GM13977 (cell line): ENCODE measurements at places on chromosomes 2 and 18.

DNA sequence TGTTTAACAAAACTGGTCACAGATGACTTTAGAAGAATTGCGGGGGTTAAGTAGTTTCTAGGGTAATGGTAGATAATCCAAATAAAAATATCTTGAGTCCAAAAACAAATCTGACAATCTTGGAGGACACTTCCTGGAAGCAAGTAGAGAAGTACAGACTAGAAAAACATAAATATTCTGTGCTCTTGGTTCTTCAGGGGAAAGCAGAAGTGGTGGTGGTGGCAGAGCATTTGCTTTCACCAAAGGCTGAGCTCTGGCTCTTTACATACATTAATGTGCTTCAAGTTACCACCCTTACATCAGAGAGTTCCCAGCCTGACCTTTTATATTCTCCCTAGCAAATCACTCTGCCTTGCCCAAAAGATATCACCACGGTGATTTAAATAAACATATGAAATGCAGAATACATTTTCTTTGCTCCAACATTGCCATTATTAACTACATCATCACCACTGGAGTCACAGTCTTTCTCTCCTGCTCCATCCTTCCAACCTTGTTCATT, 15.3 kb downstream of the PDE11A start:
- no peak for DNase-seq

GRCh38 chr2:26916128-26916692, 54.2 kb upstream of the MAPRE3 start:
- no peak for DNase-seq

- no peak for DNase-seq
Measured at GRCh38 chr18:54684784-54685183, 93.7 kb downstream of the DYNAP start.

- DNase-seq: no peak
Measured at GRCh38 chr18:7511106-7511505, 56.0 kb upstream of the PTPRM start.

DNA sequence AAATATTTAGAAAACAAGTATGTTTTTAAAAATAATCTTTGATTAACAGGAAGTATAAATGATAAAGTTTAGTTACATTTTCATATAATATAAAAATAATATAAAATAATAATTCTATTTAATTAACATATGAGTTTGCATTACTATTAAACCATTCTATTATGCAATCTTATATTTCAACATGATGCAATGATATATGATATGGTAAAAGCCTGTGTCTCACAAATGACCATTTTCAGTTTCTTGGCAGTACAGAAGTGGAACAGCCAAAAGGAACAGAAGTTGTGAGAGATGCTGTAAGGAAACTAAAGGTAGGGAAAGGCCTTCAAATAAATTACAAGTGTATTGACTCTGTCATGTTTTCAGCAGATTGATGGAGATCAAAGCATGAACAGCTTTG, 230.8 kb downstream of the GULP1 start:
- DNase-seq: no peak

DNA sequence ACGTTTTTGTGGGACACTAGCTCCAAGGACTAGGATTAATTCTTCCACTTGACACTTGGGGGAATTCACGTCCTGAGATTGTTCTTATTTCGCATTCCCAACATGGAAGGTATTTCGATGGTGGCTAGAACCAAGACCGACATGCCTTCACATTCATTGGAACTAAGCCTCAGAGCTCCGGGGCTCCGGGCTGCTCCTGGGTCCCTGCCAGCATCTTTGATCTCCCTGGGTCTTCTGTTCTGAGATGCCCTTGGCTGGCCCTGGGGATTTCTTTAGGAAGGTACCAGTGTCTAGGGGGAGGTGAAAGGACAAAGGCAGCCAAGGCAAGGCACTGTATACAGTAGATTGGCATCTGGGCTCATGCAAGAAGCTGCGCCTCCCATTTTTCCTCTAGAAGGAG, 76.8 kb downstream of the DYSF start:
- no peak for DNase-seq

DNA sequence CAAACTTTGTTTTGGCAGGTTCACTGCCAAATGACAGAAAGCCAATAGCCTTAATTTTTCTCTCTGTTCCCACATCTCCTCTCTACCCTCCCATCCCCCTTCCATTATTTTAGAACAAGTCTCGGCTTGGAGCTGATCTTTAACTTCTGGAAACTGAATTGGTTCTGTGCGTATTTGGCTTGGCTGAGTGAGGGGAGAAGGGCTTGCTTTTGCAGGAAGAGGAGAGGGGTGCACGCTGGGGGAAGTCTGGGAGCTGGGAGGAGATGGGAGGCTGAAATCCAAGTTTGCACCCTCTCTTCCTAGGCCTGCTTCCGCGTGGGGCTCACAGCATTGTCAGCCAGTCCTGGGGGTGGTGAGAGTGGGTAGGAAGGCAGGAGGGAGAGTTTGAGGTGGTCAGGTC, 176.1 kb upstream of the SPRED2 start:
- DNase-seq: no peak

DNA sequence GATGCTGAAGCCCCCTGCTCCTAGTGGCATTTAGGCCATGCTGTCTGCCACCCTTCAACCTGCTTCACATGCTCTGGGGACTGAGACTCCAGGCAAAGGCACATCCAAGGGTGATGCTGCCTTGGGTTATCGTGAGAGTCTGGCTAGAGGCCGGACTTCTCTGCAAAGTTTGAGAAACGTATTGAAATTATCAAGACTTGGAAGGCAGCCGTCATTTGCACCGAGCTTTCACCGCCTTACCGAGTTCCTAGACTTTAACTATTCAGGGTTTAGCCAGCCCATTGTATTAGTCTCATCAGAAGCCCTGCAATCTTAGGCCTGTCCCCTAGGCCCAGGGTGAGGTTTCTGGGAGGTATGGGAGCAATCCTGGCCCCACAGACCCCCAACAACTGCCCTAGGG, 34.0 kb downstream of the RDH14 start:
- no peak for DNase-seq

- peak; percentile 7 for DNase-seq
Measured at GRCh38 chr18:43563780-43564179, 286.5 kb upstream of the SYT4 start.

- DNase-seq: no peak
Measured at GRCh38 chr2:26560892-26561291, 80.3 kb downstream of the CIB4 start.

GRCh38 chr2:20483194-20483895, 36.5 kb downstream of the RHOB start:
- no peak for DNase-seq

DNA sequence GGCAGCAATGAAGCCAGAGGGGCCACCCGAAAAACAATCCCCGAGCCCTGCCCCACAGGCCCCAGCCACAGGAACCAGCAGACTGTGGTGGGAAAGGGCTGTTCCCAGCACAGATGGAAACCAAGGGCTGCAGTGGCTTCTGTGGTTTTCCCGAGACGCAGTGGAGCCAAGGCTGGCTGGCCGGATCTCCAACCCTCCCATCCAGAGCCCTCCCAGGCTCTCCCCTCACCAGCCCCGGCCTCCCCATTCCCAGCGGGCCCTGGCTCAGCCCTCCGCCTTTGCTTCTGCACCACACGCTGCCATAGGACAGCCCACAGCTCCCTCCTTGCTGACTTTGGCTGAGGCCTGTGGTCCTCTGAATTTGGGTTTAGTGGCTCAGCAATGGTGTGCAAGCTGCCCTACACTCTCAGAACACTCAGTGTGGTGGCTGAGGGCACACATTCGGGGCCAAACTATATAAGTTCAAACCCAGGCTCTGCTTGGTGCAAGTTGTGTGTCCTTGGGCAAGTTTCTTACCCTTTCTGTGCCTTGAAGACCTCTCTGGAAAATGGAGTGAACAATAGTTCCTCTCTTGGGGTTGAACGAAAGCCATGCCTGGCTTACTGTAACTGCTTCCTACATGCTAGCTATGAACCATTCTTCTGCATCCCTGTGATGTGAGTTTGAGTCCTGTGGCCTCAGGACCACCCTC, 200.1 kb downstream of the SMAD7 start:
- DNase-seq: no peak

DNA sequence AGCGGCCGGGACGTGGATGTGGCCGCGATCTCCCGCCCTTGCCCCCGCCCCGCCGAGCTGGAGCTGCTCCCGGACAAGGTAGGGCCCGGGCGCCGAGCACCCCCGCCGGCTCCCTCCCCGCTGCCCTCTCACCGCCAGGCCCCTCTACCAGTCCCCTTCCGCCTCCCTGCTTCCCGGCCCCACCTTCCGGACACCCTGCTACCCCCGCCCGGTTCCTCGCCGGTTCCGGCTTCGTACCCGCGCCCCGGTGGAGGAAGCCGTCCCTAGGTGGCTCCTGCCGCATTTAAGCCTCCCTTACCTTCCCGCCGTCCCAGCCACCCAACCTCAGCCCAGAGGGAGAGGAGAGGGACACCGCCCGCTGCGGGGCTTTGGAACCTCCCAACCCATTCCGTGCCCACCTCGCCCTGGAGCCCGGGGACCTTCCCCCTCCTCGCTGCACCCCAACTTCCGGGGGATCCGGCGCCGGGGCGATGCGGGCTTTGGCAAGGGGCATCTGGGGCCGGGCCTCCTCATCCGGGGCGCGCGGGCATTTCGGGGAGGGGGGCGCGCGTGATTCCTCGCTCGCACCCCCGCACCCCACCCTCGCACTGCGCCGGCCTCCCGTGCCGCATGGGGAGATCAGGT, 475 bp downstream of the B3GNT2 start:
- peak; percentile 54 for DNase-seq

DNA sequence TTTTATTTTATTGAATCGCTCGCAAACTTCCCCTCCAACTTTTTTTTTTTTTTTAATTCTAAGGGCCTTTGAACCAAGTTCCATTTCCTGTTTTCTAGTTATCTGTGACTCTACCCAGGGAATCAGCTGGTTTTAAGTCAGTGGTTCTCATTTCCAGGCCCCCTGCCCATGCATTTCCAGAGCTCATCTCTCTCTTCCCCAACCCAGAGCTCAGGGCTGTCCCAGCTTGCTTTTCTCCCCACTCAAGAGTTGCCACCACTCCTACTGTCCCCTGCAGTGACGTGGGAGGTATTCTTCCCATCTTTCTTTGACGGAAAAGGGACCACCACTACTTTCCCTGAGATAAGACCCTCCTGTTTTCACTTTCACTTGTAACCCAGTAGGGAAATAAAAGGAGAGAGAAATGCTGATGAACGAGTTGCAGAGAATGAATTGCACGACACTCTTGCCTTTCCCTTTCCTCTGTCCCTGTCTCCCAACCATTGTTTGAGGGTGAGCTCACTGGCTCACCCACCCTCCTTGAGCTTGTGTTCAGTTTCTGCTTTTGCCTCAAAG, 42.1 kb downstream of the TET3 start:
- no peak for DNase-seq

GRCh38 chr2:58878778-58879177, 637.7 kb upstream of the FANCL start:
- no peak for DNase-seq

DNA sequence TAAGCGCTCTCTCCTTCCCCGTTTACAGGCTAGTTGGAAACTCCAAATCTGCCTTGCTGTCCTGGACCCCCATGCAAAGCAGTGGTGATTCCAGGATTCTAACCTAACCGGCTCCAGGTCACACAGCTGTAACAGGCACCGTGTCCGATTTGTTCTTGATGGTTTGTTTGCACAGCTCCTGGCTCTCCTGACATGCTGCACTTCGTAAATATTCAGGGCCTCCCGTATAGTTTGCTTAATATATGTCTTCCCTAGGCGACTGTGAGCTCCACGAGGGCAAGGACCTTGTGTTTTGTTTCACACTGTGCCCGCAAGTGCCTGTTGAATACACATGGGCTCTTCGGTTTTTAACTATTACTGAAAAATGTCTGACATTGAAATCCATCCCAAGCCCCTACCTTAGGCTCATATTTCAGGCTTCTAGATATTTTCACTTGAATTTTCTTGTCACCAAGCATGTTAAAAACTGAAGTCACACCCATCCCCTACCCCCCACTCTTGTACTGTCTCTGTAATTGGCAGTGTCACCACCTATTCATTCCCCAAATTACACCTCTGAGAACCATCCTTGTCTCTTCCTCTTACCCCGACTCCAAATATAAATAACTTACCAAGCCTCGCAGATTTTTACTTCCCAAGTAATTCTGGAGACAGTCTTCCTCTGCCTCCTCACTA, 1.0 kb upstream of the PUM2 start:
- DNase-seq: no peak

DNA sequence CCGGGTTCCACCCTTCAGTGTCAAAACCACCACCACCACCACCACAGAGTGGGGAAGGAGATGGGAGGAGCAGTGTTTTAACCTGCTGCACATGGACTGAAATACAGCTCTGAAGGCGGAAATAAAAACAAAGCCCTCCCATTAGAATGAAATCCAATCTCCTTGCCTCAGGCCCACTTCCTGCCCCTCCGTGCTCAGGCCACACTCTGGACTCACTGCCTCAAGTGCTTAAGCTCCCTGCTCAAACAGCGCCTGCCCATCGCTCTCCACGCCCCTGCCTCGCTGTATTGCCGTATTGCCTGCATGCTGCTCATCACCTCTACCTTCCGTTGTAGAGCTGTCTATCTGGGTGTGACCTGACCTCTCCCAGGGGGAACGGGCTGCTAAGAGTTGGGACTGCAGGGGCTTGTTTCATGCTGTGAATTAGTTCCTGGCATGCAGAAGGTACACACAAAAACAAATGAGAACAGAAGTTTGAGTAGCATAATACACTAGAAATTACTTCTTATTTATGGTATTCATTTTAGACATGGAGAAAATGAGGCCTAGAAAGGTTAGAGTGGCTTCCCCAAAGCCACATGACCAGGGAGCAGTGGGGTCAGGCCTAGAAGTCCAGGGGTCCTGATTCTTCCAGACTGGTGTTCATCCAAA, 31.6 kb upstream of the NEB start:
- DNase-seq: no peak
